Lung microvascular endothelial cell (primary cell): ENCODE measurements at places on chromosomes 6 and 20. TPM values are rescaled to one million over a fixed set of nuclear protein-coding genes. Genes with fewer than 3 reads are reported as not detected.

DNA sequence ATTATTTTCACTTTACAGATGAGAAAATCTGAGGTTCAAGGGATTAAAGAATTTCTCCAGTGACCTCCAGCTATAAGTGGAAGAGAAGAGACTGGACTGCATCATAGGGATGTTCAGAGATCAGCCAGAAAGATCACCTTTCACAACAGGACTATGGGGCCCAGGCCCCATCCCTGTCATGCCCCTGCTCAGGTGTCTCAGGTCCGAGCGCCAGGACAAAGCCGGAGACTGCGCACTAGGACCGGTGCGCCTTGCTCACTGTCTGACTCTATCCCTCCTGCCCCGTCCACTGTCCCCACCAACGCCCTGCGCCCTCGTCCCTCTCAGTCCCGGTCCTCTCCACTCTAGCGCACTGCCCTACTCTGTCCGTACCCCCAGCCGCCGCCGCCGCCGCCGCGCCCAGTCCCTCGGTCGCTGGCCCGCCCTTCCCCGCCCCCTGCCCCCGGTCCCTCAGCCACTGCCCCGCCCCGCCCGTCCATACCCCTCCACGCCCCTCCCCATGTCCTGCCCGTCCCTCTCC, 521 bp upstream of the RAD21L1 start:
- no peak for DNase-seq

GRCh38 chr6:52351879-52352238, 10.1 kb upstream of the PAQR8 start:
- no peak for DNase-seq

Gene TREM2
- total RNA-seq, result not detected in 2 replicates

DNA sequence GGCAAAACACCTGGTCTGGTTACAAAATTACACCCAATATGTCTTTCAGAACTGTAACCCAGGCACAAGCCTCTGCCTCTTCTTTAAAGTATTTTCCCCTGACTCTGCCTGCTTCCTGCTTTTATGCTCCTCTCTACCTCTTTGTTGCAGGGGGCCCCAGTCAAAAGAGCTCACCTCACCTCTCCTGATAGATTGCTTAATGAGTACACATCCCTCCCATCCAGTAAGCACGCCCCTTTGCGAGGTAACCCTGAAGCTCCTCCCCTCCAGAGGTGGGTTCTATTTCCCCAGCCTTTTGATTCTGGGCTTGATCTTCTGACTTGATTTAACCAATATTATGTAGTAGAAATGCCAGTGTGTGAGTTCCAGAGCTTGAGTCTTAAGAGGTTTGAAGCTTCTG, 56.6 kb upstream of the EYA2 start:
- DNase-seq, result no peak

GRCh38 chr6:7673063-7673536, 52.8 kb upstream of the BMP6 start:
- DNase-seq, result peak; percentile 12

Gene B3GAT2
- total RNA-seq, result not detected in 2 replicates

DNA sequence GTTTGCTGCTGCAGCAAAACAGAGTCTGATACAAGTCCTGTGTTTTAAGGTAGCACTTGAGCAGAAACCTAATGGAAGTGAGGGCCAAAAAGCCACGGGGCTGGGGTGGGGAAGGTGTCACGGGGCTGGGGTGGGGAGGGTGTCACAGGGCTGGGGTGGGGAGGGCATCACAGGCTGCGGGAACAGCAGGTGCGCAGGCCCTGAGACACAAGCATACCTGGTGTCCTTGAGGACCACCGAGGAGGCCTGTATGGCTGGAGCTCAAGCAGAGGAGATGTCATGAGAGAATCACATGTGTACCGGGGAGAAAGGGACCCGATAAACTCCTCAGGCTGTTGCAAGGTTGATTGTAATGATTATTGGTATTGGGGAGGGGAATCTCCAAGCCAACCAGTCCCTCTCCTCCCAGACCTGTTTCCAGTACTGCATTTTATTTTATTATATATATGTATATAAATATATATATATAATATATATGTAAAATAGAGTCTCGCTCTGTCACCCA, 13.6 kb upstream of the SPO11 start:
- no peak for DNase-seq

DNA sequence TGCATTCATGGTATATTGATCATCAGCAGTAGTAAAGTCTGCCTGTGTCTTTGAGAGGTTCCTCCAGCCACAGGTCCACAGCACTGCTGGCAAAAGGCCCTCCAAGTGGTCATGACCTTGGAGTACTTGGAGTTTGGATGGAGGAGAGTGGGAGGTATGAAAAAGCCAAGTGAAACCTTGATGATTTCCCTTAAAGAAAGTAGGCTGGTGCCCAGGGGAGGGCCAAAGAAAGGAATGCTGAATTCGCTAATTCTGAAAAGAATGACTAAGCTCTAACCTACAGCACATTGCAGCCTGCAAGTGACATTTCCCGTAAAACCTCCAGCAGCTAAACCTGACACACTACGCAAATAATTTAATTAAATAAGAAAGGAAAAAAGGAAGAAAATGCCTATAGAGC, 223.4 kb upstream of the TAB2 start:
- DNase-seq, result no peak

GRCh38 chr20:1327241-1327653, 1.7 kb downstream of the SDCBP2 start:
- peak; percentile 59 for DNase-seq

DNA sequence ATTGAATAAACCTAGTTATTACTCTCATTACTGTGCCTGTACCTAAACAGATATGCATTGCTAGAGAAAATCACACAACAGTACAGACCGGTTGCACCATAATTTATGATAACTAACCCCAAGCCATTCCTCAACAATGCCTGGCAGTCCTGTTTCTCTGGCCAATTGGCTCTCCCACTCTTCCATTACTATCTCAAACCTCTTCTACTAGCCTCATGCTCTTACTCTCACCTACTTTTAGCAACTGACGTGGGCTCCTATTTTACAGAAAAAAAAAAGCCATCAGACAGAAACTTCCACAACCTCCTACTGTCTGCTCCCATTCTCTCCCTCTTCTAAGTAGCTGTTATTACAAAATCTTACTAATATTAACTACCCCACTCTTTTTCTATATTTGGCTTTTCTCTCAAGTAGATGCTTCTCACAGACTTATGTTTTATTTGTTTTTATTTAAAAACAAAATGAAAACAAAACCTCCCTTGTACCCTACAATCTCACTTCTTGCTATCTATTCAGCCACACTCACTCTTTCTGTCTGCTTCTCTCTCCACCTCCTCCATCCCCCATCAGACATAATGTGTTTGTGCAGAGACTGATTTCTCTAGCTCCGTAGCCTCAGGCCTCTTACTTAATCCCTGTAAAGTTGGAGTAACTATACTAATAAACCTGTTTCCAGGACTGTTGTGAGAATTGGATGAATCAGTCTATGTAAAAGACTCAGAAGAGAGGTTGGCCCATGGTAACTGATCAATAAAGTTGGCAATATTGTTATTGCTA, 9.1 kb downstream of the GOPC start:
- DNase-seq, result no peak

- DNase-seq, result no peak
These were observed 645.9 kb downstream of the GRIK2 start for GRCh38 chr6:102039441-102039840.

DNA sequence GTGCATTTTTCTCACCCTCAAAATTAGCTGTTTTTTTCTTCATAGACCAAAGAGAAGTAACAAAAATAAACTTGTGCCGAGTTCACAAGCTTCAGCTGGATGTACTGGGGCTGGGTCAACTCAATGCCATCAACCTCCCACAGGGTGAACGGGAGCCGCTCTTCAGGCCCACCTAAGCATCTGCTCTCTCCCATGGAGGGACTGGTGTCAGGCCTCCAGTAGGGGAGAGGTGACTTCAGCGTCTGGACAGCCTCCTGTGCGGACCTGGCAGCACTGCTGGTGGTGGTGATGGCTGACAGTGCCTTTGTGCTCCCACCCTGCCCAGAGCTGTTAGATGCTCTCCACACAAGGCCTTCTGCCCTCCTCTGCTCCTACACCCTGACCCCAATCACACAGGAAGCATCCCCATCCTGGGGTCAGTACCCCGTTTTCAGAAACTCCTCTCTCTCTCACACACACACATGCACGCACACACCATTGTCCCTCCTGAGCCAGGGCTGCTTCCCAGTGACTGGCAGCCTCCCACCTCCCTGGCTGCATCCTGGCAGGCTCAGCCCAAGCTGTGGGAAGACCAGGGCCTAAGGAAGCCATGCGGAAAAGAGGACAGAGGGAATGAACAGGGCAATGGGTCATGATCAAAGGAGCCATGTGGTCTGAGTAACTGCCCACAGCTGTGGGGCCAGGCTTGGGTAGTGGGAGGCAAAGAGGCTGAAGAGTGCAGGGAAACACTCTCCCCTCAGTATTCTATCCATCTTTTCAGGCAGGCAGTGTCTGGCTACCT, 17.7 kb downstream of the CST8 start:
- DNase-seq, result no peak

- DNase-seq, result no peak
These were observed 19.8 kb downstream of the DLL1 start for GRCh38 chr6:170270984-170271593.

Gene MDFI
- 44.0 and 49.5 TPM in 2 replicates for total RNA-seq

Gene CD109
- total RNA-seq, result 1.2 and 6.5 TPM in 2 replicates

- DNase-seq, result no peak
These were observed 75.5 kb downstream of the SLC22A23 start for GRCh38 chr6:3381233-3381921.

Gene GRIK2
- under 0.01 TPM in 1 of 2 replicates, not detected in the other for total RNA-seq

- no peak for DNase-seq
These were observed 5.8 kb downstream of the DDR1 start for GRCh38 chr6:30889921-30890645.

- DNase-seq, result no peak
These were observed 63.0 kb downstream of the JPH2 start for GRCh38 chr20:44123874-44124535.

DNA sequence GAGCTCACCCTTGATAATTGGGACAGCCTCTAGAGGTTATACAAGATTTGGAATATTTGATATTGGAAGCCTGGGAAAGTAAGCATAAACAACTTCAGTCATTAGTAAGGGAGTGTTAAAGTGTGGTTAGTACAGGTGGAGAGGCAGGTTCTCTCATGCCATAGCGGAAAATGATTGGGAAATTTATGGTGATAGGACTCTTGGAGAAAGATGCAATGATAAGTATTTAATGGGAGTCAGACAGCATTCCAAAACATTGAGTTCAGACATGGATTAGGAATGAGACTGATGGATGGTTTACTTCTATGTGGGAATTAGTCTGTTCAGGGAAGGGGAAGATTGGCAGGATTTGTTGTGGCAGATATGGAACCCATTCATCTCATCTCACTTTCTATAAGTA, 152.7 kb downstream of the MCHR2 start:
- no peak for DNase-seq

GRCh38 chr20:17590245-17590644, 20.4 kb downstream of the DSTN start:
- DNase-seq, result no peak

Gene RIN2
- total RNA-seq, result 71.4 and 80.2 TPM in 2 replicates

- no peak for DNase-seq
These were observed 195.9 kb downstream of the SASH1 start for GRCh38 chr6:148538261-148539190.

Gene PAX1
- not detected in 2 replicates for total RNA-seq

GRCh38 chr6:127222418-127222817, 44.2 kb upstream of the RNF146 start:
- no peak for DNase-seq

Gene PCNA
- 52.0 and 98.5 TPM in 2 replicates for total RNA-seq

Gene SPATS1
- not detected in 2 replicates for total RNA-seq

Gene HMGCLL1
- not detected in 2 replicates for total RNA-seq

Gene CST4
- not detected in 2 replicates for total RNA-seq

DNA sequence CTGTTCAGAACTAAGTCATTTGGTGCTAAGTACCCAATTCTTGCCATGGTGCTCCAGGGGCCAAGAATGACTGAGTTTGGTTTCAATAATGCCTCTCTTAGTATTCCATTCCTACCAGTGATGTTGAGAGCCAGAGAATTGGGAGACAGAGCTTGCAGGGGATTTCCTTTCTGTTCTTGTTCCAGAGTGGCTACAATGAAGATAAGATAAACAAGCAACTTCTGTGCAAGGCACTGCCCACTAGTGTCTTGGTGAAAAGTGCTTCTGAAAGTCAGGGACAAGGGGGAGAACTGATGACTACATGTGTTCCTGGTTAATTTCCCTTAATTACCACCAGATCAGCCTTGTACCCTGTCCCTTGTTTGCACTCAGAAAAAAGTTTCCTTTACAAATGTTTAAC, 421.6 kb downstream of the BCKDHB start:
- DNase-seq, result peak; percentile 7
